NCI-H1417 (cell line): ENCODE measurements at places on chromosomes 16 and 17.

- no peak for DNase-seq
Measured at GRCh38 chr16:10728003-10728887, 15.4 kb upstream of the NUBP1 start.

DNA sequence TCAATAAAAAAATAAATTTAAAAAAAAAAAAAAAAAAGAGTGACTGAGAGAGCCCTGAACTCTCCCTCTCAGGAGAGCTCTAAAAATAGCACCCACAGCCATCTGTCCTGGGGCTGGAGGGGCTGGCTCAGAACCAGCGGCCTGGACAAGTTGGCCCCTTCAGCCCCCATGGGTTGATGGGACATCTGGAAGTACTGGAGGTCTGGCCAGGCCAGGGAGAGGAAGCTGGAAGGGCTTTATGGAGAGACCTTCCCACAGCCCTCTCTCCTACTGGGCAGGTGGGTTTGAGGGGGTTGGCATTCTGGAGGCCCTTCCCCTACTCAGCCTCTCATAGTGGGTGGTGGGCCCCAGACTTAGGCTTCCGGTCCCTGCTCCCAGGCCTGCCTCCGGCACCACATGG is 93.7 kb upstream of the TMEM97 start:
- DNase-seq: no peak

- DNase-seq: no peak
Measured at GRCh38 chr16:79662669-79663313, 62.3 kb upstream of the MAF start.

- DNase-seq: no peak
Measured at GRCh38 chr16:11877374-11877773, 26.0 kb upstream of the RSL1D1 start.

DNA sequence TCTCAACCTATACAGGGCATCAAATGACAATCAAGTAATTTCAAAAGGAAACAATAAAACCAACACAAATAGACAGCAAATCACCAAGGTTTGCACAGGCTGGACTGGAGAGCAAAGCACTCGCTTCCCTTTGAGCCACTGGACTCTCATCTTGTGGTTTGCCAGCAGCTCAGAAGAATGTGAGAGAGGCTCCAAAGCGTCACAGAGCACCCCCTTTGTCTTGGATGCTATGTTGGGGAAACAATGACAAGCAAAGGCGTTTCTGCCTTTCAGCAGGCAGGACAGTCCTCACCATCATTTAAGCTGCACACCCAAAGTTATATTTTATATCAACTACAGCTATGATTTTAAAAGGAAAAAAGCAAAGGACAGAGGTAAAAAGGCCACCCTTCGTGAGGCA is 13.2 kb downstream of the SLC6A4 start:
- DNase-seq: no peak

DNA sequence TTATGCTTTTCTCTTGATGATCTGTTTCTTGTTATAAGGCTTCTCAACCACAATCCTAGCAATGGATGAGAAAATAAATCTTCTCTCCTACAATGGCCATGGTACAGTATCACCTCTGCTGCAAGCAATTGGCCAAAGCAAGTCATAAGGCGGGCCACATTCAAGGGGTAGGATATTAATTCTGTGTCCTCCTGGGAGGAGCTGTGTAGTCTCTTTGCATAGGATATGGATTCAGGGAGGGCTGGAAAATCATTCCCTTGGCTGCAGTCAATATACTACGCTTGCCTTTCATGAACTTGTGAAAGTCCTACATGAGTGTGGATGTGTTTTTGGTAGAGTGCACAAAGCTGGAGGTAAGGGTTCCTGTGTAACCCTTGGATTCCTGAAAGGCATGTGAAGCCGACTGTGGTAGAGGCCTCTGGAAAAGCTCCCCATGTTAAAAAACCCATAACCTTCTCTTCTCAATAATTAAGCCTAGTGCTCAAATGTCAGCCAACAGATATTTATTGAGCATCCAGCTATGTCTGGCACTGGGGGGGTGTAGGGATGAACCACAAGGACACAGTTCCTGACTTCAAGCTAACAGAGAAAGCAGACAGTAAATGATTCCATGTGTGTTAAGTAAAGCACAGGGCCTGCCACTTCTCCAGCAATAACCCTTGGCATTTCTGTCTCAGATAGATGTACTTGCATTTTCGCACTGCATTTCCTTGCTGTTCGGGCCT is 147.6 kb upstream of the HS3ST3A1 start:
- DNase-seq: no peak

GRCh38 chr16:84838383-84838948 is 18.7 kb downstream of the CRISPLD2 start:
- no peak for DNase-seq

GRCh38 chr16:89815639-89816348 is 653 bp downstream of the FANCA start:
- DNase-seq: peak; percentile 51

GRCh38 chr17:76140661-76141211 is 309 bp downstream of the FOXJ1 start:
- no peak for DNase-seq

DNA sequence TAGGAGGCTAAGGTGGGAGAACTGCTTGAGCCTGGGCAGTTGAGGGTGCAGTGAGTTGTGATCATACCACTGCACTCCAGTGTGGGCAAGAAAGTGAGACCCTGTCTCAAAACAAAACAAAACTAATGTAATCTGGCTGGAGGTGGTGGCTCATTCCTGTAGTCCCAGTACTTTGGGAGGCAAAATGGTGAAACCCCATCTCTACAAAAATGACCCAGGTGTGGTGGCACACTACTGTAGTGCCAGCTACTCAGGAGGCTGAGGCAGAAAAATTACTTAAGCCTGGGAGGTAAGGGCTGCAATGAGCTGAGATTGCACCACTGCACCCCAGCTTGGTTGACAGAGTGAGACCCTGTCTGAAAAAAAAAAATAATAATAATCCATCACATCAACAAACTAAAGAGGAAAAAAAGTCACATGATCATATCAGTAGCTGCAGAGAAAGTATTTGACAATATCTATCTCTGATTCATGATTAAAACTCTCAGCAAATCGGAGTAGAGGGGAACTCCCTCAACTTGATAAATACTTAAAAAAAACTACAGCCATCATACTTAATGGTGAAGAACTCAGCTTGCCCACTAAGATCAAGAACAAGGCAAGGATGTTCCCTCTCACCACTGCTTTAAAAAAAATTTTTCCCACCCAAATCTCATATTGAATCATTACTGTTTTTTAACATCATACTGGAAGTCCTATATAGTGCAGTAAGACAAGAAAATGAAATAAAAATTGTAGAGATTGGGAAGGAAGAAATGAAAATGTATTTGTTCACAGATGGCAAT is 31.0 kb downstream of the DHRS7B start:
- no peak for DNase-seq

- no peak for DNase-seq
Measured at GRCh38 chr17:31415004-31415454, 23.6 kb downstream of the RAB11FIP4 start.

DNA sequence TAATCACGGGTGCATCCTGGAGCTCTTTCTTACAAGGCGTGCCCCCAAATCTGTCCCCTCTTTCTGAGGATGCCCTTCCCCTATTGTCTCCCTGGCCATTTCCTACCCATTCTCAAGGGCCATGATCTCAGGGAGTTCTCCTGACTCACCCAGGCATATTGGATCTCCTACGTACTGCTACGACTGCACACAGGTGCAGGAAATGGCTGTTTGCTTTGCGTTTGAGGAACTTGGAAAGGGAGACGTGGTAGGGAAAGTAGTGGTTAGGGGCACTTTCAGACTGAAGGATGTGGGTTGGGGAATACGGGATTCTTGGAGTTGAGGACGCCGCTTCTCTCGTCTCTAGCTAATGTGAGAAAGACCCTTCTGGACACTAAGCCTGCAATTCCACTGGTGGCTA is 18.7 kb upstream of the MEOX1 start:
- DNase-seq: no peak

GRCh38 chr17:76139801-76140660 is 1.0 kb downstream of the FOXJ1 start:
- no peak for DNase-seq
